Left ventricle myocardium superior (tissue), 1 donor: ENCODE measurements at places on chromosomes 4 and X.

GRCh38 chr4:169367826-169368225, 97.1 kb upstream of the SH3RF1 start:
- no peak for DNase-seq

- peak; percentile 44 for DNase-seq
Observed at GRCh38 chrX:79366873-79367749, at the start of gene ITM2A. TSS of gene ITM2A (minus strand) at chrX:79367334. CDS start at chrX:79367215, 119 bp downstream.

DNA sequence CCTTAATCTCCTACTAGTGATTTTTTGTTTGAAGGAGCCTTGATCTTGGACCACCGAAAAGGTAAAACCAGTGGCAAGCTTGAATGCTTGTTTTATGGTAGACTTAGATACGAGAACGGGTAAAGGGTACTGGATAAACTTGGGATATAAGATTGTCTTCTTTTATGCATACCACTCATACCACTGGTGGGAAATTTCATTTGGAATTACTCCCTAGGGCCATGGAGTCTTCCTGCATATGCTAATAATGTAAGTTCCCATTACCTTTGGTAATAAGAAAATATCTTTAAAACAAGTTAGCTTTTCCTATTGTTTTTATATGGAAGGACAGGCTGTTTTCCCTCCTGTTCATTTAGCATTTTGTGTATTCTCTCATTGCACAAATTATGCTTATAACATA, 11.7 kb downstream of the SMARCAD1 start:
- no peak for DNase-seq

DNA sequence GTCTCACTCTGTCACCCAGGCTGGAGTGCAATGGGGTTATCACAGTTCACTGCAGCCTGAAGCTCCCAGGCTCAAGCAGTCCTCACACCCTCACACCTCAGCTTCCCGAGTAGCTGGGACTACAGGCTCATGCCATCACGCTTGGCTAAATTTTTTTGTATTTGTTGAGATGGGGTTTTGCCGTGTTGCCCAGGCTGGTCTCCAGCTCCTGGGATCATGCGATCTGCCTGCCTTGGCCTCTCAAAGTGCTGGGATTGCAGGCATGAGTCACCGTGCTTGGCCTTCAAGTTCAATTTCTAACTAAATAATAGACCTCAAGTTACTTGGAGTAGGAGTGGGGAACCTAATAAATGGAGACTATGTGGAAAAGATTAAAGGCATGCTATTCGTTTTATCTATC, 48.9 kb downstream of the MND1 start:
- DNase-seq = no peak

GRCh38 chrX:42398967-42399631, 378.9 kb downstream of the PPP1R2C start:
- DNase-seq = no peak
